ENCODE measurements at places on chromosomes 5 and 9.

DNA sequence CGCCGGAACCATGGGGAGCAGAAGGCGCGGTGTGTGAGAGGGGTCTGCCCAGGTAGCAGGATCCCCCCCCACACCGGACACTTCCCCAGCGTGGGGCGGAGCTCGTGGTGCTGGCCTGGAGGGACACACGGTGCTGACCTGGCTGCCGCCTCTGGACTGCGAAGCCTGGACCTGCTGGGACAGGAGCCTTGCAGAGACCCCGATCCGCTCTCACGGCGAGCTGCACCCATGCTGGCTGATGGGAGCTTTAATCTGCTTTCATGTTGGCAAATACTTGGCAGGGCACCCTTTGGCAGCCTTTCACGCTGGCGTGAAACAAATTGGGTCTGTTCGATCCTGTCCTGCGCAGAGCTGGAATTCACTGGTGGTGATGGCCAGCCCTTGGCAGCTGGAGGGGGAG, 7.4 kb downstream of the NKD2 start:
- DNase-seq, result no peak
- H3K27me3 ChIP-seq, result no peaks in the 10 kb centered on the region
- H3K4me1 ChIP-seq, result peaks cover 7% of the 10 kb centered on the region
- no peaks in the 10 kb centered on the region for H3K36me3 ChIP-seq
- H3K4me3 ChIP-seq, result no peak overlapping the region

GRCh38 chr5:54320256-54320655, 9.9 kb upstream of the ARL15 start:
- no peak for DNase-seq
- H3K27ac ChIP-seq, result no peak overlapping the region
- H3K36me3 ChIP-seq, result no peaks in the 10 kb centered on the region
- no peaks in the 10 kb centered on the region for H3K4me1 ChIP-seq

- no peak overlapping the region for H3K27ac ChIP-seq
- H3K4me1 ChIP-seq, result peaks cover 5% of the 10 kb centered on the region
- no peak overlapping the region for H3K4me3 ChIP-seq
Observed at GRCh38 chr9:129469188-129469987, 151.5 kb downstream of the C9orf50 start.

- H3K27ac ChIP-seq, result peak overlapping the region; percentile 84
- no peak for DNase-seq
- no peaks in the 10 kb centered on the region for H3K4me1 ChIP-seq
- peak overlapping the region; percentile 82 for H3K4me3 ChIP-seq
- no peaks in the 10 kb centered on the region for H3K27me3 ChIP-seq
Observed at GRCh38 chr5:119071561-119071995, 691 bp downstream of the DMXL1 start.

GRCh38 chr9:91500509-91501014, 76.9 kb upstream of the NFIL3 start:
- no peak for DNase-seq
- no peak overlapping the region for H3K27ac ChIP-seq
- H3K27me3 ChIP-seq, result no peaks in the 10 kb centered on the region
- H3K4me1 ChIP-seq, result no peaks in the 10 kb centered on the region
- no peaks in the 10 kb centered on the region for H3K36me3 ChIP-seq

- H3K4me3 ChIP-seq, result no peak overlapping the region
- DNase-seq, result no peak
- peaks cover 5% of the 10 kb centered on the region for H3K4me1 ChIP-seq
- no peaks in the 10 kb centered on the region for H3K27me3 ChIP-seq
Observed at GRCh38 chr5:138659561-138659960, 84.4 kb upstream of the HSPA9 start.

GRCh38 chr9:116163293-116164055, 9.9 kb downstream of the PAPPA start:
- no peaks in the 10 kb centered on the region for H3K27me3 ChIP-seq
- H3K4me1 ChIP-seq, result no peaks in the 10 kb centered on the region
- H3K36me3 ChIP-seq, result no peaks in the 10 kb centered on the region

- peaks cover 3% of the 10 kb centered on the region for H3K4me1 ChIP-seq
- no peaks in the 10 kb centered on the region for H3K27me3 ChIP-seq
- H3K4me3 ChIP-seq, result no peak overlapping the region
Observed at GRCh38 chr9:109289931-109290330, 30.9 kb downstream of the EPB41L4B start.

GRCh38 chr5:88881571-88881971, 1.4 kb downstream of the MEF2C start:
- peaks cover 16% of the 10 kb centered on the region for H3K27me3 ChIP-seq
- no peak overlapping the region for H3K4me3 ChIP-seq
- no peak overlapping the region for H3K27ac ChIP-seq
- no peak for DNase-seq
- H3K36me3 ChIP-seq, result no peaks in the 10 kb centered on the region
- H3K4me1 ChIP-seq, result peaks cover 8% of the 10 kb centered on the region

GRCh38 chr5:66839636-66840185, 243.5 kb downstream of the MAST4 start:
- no peak for DNase-seq
- H3K27ac ChIP-seq, result no peak overlapping the region
- H3K4me3 ChIP-seq, result no peak overlapping the region
- H3K36me3 ChIP-seq, result no peaks in the 10 kb centered on the region

DNA sequence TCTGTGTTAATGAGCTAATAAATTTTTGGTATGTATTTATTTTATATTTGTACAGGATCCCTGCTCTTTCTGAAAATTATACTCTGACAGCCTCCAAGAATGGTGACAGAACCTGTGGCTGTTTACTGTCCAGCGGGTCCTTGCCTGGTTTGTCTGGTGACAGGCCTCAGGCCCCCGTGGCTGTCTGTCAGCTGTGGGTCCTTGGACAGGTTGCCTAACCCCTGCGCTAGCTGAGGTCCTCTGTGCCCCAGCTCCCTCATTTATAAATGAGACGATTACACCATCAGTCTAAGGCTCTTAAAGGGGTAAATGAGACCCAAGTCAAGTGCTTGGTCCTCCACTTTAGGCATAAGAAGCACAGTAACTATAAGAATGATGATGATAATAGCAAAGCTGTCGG, 125.1 kb upstream of the COL5A1 start:
- H3K27me3 ChIP-seq, result no peaks in the 10 kb centered on the region
- no peak for DNase-seq
- H3K4me3 ChIP-seq, result no peak overlapping the region
- no peaks in the 10 kb centered on the region for H3K4me1 ChIP-seq

- no peak overlapping the region for H3K27ac ChIP-seq
- H3K36me3 ChIP-seq, result no peaks in the 10 kb centered on the region
- no peaks in the 10 kb centered on the region for H3K27me3 ChIP-seq
- H3K4me3 ChIP-seq, result no peak overlapping the region
Observed at GRCh38 chr5:64330728-64331231, 165.1 kb downstream of the RNF180 start.

DNA sequence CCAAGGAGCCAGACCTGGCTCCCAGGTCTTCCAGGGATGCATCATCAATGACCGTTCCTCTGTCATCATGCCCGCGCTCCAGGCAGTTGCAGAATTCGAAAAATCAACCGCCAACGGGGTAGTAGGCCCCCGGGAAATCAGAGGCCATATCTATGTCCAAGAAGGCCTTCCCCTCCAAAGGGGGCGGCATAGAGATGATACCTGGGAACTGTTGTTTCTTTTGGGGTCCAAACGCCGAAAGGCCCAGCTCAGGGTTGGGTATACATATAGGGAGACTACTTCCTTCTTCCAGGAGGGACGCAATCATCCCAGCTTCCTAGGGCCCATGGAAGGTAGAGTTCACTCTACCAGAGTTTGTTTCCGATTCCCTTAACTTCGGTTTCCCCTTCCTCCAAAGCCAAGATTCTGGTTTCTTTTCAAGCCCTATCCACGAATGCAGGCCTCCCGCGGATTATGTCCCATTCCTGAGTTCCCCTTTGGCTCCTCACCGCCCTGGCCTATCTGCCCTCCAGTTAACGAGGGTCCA, 754 bp downstream of the DCAF12 start:
- H3K4me1 ChIP-seq, result peaks cover 8% of the 10 kb centered on the region
- H3K4me3 ChIP-seq, result peak overlapping the region; percentile 96
- H3K36me3 ChIP-seq, result peaks cover 10% of the 10 kb centered on the region
- no peak for DNase-seq
- H3K27me3 ChIP-seq, result no peaks in the 10 kb centered on the region

GRCh38 chr9:135501261-135502167, 1.0 kb downstream of the MRPS2 start:
- peaks cover 30% of the 10 kb centered on the region for H3K36me3 ChIP-seq
- DNase-seq, result no peak
- peaks cover 15% of the 10 kb centered on the region for H3K4me1 ChIP-seq
- H3K27me3 ChIP-seq, result no peaks in the 10 kb centered on the region

DNA sequence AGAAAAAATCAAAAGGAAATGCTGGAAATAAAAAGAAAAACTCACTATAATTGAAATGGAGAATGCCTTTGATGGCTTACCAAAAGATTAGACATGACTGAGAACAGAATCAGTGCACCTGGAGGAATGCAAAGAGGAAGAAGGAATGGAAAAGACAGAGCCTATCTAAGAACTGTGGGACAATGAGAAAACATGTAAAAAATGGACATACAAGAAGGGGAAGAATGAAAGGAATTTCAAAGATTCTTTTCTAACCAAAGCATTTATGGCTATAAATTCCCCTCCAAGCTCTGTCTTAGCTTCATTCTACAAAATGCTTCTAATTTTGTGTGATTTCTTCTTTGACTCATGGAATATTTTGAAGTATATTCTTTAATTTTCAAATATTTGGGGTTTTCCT, 47.5 kb upstream of the CLK4 start:
- DNase-seq, result no peak
- no peaks in the 10 kb centered on the region for H3K36me3 ChIP-seq
- no peak overlapping the region for H3K27ac ChIP-seq
- H3K27me3 ChIP-seq, result no peaks in the 10 kb centered on the region
- no peak overlapping the region for H3K4me3 ChIP-seq

- H3K4me3 ChIP-seq, result no peak overlapping the region
- no peaks in the 10 kb centered on the region for H3K27me3 ChIP-seq
- no peak overlapping the region for H3K27ac ChIP-seq
- no peaks in the 10 kb centered on the region for H3K36me3 ChIP-seq
- no peaks in the 10 kb centered on the region for H3K4me1 ChIP-seq
Observed at GRCh38 chr5:89827359-89827758, 582.2 kb downstream of the CETN3 start.

DNA sequence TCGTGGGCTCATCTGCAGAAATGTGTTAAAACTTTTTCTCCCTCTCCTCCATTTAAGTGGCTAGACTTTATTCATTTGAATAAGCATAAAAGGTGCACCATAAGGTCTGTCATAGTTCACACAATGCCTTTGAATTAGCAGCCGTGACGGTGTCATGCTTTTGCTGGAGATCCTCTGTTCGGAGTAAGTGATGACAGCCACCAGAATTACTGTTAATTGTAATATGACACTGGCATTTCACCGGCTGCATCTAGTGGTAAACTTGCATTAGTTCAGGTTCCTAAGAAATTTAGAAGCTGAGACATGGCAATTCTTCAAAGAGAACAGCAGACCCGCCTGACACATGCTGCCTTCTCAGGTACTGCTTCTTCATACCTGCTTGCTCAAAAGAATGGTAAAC, 241.7 kb downstream of the EBF1 start:
- DNase-seq, result no peak
- H3K36me3 ChIP-seq, result no peaks in the 10 kb centered on the region
- H3K27me3 ChIP-seq, result no peaks in the 10 kb centered on the region
- H3K4me1 ChIP-seq, result no peaks in the 10 kb centered on the region
- H3K4me3 ChIP-seq, result no peak overlapping the region
- no peak overlapping the region for H3K27ac ChIP-seq

DNA sequence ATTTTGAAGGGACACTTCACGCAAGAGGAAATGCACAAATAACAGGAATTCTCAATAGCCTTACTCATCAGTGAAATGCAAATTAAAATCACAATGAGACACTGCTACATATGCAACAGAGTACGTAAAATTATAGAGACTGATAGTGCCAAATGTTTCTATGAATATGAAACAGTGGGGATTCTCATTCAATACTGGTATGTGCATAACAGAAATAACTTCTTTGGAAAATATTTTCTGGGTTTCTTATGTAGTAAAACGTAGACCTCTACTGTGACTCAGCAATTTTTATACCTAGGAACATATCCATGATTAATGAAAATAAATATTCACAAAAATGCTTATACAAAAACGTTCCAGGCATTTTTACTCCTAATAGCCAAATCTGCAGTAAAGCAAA, 1625.2 kb downstream of the MAT2B start:
- DNase-seq, result no peak
- H3K27ac ChIP-seq, result no peak overlapping the region
- H3K27me3 ChIP-seq, result no peaks in the 10 kb centered on the region
- H3K4me1 ChIP-seq, result no peaks in the 10 kb centered on the region
- H3K36me3 ChIP-seq, result no peaks in the 10 kb centered on the region
- H3K4me3 ChIP-seq, result no peak overlapping the region

DNA sequence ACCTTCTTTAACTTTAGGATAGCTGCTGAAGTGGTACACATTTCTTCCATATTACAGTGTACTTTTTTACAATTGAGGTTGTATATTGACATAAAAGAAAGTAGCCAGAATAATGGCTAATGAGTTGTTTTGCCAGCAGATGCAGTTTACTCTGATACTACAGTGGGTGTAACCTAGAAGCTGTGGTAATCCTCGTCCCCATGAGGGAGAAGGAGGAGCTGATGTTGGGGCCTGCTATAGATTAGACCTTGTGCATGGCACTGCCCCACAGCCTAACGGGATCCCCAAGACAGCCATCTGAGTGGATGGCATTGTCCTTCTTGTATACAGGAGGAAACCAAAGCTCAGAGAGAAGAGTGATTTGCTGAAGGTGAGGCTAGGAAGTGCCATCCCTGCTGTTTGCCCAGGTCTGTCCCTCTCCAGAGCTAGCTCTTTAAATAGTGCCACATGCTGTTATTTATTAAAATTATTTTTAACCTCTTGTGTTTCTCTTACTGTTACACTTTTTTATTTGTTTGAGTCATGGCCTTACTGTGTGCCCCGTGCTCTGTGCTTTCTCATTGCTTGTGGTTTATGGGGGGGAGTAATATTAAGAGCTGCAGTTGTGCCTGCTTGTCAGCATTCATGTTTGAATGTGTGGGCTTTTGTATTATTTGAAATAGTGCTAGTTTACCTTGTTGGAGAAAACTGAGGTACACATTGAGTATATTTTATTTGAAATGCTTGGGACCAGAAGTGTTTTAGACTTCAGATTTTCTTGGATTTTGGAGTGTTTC, 65.3 kb downstream of the ICE1 start:
- H3K36me3 ChIP-seq, result no peaks in the 10 kb centered on the region
- H3K27me3 ChIP-seq, result no peaks in the 10 kb centered on the region
- no peak for DNase-seq
- H3K27ac ChIP-seq, result no peak overlapping the region
- peaks cover 3% of the 10 kb centered on the region for H3K4me1 ChIP-seq

GRCh38 chr5:107957051-107957450, 286.3 kb upstream of the EFNA5 start:
- no peaks in the 10 kb centered on the region for H3K36me3 ChIP-seq
- no peak overlapping the region for H3K27ac ChIP-seq
- DNase-seq, result no peak

GRCh38 chr5:143182901-143183820, 220.3 kb downstream of the NR3C1 start:
- H3K27me3 ChIP-seq, result no peaks in the 10 kb centered on the region
- no peak overlapping the region for H3K27ac ChIP-seq
- H3K36me3 ChIP-seq, result no peaks in the 10 kb centered on the region
- H3K4me3 ChIP-seq, result no peak overlapping the region
- no peaks in the 10 kb centered on the region for H3K4me1 ChIP-seq

GRCh38 chr9:94685359-94685758, 41.1 kb upstream of the AOPEP start:
- H3K27ac ChIP-seq, result no peak overlapping the region
- no peak overlapping the region for H3K4me3 ChIP-seq
- no peaks in the 10 kb centered on the region for H3K36me3 ChIP-seq
- no peaks in the 10 kb centered on the region for H3K27me3 ChIP-seq

GRCh38 chr5:177330991-177331842, 19.5 kb upstream of the MXD3 start:
- no peaks in the 10 kb centered on the region for H3K27me3 ChIP-seq
- H3K4me3 ChIP-seq, result no peak overlapping the region
- no peak overlapping the region for H3K27ac ChIP-seq
- DNase-seq, result no peak
- H3K4me1 ChIP-seq, result no peaks in the 10 kb centered on the region
